ENCODE measurements at places on chromosomes 1 and 21.
A peak's percentile ranks its signal among the peaks of the same experiment; 100 is the strongest.

DNA sequence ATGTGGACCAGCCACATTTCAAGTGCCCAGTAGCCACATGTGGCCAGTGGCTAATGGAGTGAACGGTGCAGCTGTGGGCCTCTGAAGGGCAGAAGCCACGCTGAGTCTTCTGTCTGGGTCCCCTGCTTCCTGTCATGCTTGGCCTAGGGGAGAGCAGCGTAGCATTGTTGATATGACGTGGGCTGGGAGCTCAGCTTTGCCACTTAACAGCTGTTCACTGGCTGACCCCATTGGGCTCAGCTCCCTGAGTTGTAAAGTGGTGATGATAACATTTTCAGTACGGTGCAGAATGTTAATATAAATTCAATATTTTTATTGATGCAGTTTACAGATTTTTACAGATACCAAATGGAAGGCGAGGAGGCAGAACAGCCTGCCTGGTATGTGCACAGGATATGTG, 4.5 kb downstream of the PODN start:
- no peak for DNase-seq

DNA sequence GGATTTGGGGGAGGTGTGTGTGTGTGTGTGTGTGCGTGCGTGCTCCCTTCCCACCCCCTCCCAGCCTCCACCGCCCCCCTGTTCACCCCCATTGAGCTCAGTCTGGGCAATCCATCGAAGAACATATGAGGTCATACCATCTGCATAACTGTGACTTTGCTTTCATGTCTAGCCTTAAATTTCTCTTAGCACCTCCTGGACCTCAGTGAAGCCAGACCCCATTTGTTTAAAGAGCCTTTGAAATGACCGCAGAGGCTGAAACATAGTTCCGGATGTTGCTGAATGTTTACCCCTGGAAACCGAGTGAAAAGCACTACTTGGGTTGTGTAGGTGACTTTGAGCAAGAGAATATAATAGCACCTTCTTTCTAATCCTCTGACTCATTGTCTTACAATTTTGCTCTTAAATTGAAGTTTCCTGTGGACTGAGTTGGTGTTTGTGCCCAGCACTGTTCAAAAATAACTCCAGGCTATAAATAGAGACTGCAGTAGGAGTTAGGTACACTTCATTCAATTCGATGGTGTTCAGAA, 75.4 kb downstream of the UBE4B start:
- no peak for DNase-seq

- peak; percentile 83 for DNase-seq
These were observed 149.1 kb downstream of the FCRL5 start for GRCh38 chr1:157403203-157403602.

DNA sequence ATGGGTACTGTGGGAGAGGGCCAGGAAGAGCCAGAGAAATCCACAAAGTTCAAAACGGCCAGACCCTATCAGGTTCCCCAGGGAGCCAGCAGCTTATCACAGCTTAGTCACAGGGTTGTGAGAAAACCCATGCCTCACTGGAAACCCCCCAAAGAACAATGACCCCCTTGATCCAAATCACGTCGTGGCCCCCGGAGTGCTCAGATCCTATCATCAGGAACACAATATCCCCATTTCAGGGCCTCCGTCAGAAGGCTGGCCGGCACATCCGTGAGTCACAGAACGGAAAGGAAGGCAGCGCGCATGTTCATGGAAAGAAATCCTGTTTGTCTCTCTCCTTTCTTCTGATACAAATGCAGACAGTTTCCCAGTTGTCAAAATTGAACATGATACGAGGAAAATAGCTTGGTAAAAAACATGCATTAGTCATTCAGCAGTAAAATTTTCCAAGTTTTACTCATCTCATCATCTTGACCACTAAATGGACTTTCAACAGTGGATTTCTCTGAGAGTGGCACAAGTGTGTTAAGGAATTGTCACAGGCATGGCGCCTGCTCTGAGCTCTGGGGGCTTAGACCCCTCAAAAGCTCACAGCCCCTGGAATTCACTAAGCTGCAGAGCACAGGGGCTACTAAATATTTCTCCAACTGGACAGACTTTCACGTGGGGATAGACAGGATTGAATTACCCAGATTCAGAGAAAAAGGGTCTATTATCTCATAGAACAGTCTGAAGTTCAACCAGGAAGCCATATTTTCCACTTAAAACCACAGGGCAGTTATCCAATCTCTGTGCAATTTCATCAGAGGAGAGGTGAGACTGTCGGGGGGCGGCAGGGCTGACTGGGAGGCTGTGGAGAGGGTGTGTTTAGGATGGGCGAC, 124.8 kb downstream of the RIPK4 start:
- DNase-seq, result no peak

DNA sequence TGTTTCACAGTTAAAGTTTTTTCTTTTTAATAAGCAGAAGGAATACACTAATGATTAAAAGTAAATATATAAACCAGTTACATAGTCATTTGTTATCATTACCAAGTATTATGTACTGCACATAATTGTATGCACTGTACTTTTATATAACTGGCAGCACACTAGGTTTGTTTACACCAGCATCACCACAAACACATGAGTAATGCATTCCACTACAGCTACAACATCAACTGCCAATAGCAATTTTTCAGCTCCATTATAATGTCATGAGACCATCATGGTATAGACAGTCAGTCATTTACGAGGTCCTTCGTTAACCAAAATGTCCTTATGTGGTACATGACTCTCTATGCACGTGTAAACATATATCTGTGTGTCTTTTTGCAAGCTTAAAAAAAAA, 35.2 kb downstream of the SCYL3 start:
- no peak for DNase-seq

DNA sequence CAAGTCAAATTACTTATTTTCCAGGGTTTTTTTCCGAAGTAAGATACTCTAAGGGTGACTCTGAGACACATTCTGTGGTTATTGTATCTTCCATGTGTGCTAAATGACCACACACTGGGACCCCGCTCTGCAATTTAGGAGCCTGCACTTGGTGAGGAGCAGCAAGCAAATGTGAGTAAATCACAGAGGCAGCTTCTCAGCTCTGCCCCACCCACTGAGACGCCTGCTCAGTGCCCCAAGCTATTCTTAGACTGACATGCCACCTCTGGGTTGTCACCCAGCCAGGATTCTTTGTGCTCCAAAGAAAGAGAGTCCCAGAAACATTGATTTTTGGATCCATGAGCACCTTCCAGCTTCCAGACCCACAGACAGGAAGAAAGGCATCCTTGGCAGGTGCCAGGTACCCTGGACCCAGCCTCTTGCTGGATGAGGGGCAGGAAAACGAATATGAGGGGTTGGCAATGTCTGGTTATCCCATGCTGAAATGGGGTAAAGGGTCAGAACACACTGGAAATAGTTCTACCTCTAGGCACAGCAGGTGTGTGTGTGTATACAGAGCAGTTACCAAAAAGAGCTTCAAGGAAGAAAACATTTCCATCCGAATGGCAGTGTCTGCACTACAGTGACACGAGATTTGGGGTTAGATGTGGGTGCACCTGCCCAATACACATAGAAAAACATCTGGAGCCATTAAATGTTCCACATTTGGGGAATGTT, 41.2 kb downstream of the TNR start:
- DNase-seq, result no peak

DNA sequence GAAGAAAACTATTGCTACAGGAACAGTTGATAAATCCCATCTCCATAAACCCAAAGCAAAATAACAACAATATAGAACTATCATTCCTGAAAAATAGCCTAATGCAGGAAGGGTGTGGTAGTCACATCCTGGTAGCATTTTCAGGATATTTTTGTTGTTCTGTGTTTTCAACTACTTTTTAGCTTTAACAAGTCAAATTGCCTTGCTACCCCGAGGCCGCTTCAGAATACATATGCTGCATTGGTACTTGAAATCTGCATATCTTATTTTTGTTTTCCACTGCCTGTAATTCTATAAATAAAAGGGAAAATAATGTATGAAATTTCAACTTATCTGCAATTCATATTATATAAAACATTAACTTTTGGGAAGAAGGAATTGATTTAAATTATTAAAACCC, 36.8 kb upstream of the SYT14 start:
- no peak for DNase-seq

- no peak for DNase-seq
These were observed 1.8 kb upstream of the MEX3A start for GRCh38 chr1:156083800-156084790.
